ENCODE measurements at places on chromosomes 5 and 9.

DNA sequence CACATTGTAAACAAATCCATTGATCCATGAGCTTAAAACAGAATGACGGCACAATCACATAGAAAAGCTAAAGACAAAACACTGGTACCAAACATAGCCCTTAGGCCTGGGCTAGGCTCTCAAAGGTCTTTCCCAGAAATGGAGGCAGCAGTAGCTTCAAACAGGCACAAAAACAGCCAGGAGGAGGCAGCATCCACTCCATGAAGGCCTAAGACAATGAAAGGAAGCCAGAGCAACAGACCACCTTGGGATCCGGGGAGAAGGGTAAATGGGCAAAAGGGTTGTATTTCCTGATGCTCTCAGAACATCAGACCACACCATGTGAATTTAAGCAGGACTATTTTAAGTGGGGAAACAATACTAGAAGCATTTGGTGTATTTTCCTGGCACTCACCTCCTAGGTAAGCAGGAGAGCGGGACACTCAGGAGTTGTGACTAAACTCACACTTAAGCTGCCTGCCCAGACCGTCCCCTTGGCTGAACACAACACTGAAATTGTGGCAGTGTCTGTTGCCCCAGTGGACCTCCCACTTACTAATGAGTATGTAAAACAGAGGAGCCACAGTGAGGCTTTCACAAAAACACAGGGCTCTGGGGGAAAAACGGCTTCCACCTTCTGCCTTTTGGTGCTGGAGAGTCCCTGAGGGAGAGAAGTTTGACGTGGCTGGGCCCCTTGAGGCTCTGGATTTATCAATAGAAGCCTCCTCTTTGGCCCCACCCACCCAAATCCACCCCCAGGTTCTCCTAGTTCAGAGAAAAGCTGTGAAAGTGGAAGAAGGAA is 11.9 kb downstream of the GNPDA1 start:
- no peak for DNase-seq

DNA sequence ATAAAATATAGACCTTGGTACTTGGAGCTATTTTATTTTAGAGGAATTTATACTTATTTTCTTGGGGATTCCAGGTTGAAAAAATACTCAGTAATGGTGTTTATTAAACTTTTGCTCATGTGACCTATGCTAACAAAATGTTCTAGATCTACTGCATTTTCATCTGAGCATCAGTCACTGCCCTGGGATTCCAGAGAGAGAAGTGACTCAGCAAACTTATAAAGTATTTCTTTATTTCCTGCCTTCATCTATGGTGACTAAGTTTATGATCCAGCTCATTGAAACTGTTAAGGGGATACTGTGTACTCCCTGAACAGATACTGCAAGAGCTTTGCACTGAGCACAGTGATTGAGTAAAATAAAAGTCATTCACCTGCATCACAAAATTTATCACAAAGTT is 298.5 kb upstream of the CDH18 start:
- no peak for DNase-seq

DNA sequence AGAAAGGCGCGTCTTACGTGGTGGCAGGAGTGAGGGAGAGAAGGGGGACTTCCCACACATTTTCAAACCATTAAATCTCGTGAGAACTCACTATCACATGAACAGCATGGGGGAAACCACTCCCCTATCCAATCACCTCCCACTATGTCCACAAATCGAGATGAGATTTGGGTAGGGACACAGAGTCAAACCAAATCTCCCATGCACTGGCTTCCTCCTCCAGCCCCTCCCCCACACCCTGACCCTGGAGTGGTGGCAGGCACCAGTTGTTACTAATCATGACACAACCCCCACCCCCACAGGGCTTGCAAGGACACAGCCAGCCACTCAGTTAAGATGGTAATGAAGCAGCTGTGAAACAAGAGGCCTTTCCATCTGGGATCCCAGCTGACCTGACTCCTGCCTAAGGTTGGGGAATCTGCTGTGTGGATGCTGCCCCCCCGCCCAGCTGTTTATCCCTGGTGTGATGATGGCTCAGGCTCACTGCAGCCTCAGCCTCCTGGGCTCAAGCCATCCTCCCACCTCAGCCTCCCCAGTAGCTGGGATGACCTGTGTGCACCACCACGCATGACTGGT is 57.1 kb upstream of the FUBP3 start:
- DNase-seq = no peak

DNA sequence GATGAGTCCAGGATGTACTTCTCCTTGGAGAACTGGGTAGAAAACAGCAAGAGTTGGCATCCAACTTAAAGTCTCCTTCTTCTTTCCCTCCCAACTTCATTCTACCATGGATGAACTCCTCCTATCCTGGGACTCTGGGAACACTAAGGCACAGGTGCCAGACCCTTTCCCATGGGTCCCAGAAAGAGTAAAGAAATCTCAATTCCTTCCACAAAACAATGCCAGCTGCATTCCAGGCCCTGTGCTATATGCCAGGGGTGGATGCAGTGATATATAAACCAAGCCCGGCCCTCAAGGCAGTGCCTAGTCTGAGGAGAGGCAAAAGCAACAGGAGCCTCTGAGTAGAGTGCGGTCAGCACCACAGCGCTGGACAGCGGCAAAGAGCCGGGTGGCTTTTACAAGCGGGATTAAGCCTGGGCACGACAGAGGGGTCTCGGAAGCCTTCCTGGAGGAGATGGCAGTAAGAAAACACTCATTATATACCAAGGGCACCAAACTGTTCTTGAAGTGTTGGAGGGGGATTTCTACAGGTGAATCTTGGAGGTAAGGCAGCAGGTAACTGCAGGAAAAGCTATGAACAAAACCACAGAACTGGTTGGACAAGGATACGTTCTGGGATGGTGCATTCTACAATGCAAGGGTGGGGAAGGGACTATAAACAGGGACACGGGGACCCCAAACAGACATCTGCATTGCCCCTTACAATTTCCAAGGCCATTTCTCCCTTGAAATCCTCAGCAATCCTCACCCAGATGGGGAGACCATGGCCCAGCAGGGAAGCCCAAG is 16.4 kb upstream of the TOR2A start:
- no peak for DNase-seq

GRCh38 chr5:131825404-131826013 is 28.7 kb upstream of the FNIP1 start:
- DNase-seq = no peak

GRCh38 chr9:100324594-100325200 is 28.0 kb downstream of the TEX10 start:
- DNase-seq = no peak
